ENCODE measurements at places on chromosomes 1 and 21.

- DNase-seq: no peak
Observed at GRCh38 chr1:37994886-37995566, 5.2 kb upstream of the SF3A3 start.

GRCh38 chr1:17880449-17880848 lies 125.3 kb downstream of the ACTL8 start:
- DNase-seq: no peak

DNA sequence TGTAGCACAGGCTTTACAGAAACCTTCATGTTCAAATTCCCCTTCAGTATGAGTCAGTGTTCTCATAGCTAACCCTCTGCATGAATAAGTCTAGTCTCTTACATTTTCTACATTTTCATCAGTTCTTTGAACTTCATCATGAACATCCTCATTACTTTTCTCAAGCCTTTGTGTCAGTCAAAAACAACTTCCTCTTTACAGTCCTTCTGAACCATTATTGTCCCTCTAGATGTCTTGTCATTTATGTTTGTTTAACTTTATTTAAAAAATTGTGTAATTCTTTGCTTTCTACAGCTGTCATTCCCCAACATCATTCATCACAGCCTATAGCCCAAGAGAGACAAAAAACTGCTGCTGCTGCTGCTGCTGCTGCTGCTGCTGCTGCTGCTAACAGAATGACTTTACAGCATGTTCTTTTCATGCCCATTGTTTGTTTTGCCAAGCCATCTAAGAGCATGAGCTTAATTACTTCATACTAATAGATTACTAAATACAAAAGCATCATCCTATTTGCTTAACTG lies 133.1 kb downstream of the LRRC40 start:
- DNase-seq: no peak

DNA sequence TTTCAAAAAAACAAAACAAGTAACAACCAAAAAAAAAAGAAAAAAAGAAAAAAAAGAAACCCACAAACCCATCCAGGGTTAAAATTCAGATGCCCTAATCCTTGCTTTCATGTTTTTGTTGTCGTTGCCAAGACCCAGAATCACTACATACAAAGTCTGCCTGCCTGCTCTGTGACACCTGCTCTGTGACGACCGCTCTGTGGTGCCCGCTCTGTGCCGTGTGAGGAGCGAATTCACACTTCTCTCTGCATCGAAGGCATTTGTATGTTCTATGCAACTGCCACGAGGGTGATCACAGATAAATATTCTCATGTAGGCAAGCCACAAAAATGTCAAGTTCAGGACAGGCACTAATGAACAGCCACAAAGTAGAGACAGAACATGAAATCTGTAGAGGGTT lies 178.6 kb downstream of the SLC45A1 start:
- no peak for DNase-seq

DNA sequence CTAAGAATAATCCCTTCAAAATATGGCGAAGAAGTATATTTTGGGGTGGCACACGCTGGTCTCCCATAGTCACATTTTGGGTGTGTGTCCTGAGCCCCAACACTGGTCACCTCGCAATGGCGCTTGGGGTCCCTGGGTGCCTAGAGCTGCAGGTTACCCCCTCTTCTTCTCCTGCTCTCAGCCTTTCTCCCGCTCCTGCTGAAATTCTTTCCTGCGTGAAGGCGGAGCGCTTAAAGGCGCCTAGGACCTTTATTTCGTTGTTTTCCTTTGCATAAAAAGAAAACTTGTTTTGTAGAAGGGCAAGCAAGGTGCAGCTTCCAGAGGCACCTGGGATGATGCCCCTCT lies 339 bp upstream of the PIK3CD start:
- DNase-seq: no peak

GRCh38 chr1:183195142-183195574 lies 9.1 kb downstream of the LAMC2 start:
- DNase-seq: no peak

GRCh38 chr1:160376525-160377131 lies 9.8 kb downstream of the NHLH1 start:
- DNase-seq: no peak

- no peak for DNase-seq
Observed at GRCh38 chr1:232486006-232486405, 143.9 kb downstream of the SIPA1L2 start.

GRCh38 chr1:3470650-3471355 lies 16.3 kb downstream of the ARHGEF16 start:
- DNase-seq: no peak

DNA sequence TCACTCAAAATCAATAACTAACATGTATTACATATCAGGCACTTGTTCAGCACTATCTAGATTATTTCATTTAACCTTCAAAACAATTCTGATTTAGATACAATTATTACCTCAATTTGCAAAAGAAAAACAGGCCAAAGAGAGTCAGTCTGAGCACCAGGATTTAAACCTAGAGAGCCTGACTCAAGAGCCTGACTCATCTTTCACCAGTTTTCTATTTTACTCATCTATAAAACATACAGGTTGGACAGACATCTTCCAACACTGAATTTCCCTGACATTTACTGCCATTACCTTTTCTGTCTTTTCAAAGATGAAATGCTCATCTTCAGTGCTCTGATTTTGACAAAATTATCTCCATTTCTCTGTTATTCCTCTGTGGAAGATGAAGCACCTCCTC lies 116.5 kb downstream of the MRPL39 start:
- no peak for DNase-seq

DNA sequence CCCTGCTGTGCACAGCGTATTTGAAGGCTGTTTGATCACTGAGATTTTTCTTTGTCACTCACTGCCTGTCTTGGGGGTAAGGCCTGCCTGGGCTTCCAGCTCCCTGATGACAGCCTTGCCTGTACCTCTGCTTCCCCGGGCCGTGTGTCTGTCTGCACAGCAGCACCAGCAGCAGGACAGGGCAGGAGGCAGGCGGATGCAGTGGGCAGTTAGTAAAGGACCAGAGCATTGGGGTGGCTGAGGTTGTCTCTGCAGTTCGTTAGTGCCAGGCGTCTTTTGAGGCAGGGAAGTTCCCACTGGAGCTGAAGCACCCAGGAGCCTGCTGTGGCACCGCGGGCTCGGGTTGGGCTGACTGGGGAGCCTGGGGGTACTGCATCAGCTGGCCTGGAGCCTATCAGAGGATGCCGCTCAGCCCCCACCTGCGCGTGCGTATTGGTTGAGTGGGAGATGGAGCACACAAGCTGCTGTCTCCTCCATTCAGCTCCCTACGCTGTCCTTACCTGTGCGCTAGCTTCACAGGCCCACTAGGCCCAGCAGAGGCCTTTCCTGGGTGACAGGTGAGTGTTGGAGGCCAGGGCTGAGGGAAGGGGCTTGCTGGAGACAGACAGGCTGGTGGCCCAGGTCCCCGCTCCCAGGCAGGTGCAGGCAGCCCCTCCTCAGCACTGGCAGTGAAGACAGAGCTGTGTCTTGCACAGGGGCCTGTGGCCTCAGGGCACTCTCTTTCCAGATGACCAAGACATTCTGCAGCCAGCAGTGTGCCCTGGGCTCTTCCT lies 28.2 kb downstream of the SNAP47 start:
- DNase-seq: no peak

GRCh38 chr1:201295861-201296260 lies 12.6 kb downstream of the PKP1 start:
- no peak for DNase-seq

DNA sequence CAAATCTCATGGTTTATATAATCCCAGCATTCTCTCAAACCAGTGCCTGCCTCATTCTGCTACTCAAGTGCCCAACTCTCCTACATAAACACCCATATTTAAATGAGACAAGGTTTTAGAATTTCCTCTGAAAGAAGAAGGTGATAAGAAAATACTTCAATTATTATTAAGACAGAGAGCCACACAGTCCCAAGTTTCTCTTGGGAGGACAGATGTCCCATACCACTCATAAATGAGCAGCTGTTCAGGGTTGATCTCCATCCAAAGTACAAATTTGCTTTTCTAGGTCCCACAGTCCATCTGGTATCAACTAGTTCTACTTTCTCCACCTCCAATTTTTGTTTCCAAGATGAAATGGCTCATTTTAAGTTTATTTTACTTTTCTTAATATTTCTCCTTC lies 11.3 kb downstream of the DCAF8 start:
- DNase-seq: no peak

- no peak for DNase-seq
Observed at GRCh38 chr1:30447701-30448100, 275.7 kb downstream of the MATN1 start.

- DNase-seq: no peak
Observed at GRCh38 chr1:117363571-117364048, 3.6 kb upstream of the MAN1A2 start.

DNA sequence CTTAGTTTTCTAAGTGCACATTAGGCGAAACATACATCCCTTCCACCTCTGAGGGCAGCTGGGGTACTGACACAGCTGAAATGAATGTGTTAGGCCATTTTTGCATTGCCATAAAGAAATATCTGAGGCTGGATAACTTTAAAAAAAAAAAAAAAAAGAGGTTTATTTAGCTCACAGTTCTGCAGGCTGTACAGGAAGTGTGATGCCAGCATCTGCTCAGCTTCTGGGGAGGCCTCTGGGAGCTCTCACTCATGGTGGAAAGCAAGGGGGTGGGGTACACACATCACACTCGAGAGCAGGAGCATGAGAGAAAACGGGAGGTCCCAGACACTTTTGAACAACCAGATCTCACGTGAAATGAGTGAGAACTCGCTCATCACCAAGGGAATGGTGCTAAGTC lies 158.1 kb downstream of the PSMG1 start:
- DNase-seq: no peak

DNA sequence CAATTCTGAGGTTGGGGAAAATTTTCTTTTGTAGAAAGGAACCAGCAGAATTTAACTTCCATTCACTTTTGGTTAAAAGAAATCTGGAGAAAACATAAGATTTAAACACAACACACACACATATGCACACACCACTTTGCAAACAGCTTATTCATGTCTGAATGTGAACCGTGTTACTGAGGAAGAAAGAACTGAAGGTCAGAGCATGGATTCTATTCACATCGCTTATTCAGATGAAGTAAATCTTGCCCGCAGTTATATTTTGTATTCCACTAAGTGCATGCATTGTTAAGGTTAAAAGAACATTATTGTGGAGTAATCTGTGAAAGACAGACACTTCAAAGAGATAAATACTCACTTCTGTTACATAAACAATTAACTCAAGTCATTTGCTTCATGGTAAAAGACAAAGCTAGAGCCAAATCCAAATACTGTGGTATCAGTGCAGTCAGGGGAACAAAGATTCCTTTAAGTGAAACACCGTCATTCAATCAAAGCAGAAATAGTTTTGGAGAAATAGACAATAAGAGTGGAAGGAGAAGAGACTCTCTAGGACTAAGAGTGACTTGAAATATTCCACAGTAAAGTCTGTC lies 82.0 kb downstream of the LRRC53 start:
- no peak for DNase-seq

GRCh38 chr1:169049258-169049938 lies 57.1 kb upstream of the ATP1B1 start:
- no peak for DNase-seq

DNA sequence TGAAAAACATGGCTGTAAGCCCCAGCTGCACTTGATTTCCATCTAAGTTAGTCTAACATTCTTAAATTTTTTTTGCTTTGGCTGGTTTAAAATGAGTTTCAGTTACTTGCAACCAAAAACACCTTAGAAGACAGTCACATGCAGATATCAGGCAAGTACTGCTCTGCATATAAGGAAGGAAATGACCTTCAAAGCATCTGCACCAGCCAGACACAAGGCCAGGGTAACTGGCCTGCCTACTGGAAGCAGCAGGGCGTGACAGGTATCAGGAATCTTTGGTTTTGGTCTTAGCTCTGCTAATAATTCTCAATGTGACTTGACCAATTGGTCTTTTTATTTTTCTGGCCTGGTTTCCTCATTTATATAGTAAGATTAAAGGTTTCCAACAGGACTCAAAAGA lies 33.5 kb downstream of the SCYL3 start:
- no peak for DNase-seq

GRCh38 chr21:37873655-37874054 lies 42.6 kb downstream of the KCNJ6 start:
- no peak for DNase-seq

DNA sequence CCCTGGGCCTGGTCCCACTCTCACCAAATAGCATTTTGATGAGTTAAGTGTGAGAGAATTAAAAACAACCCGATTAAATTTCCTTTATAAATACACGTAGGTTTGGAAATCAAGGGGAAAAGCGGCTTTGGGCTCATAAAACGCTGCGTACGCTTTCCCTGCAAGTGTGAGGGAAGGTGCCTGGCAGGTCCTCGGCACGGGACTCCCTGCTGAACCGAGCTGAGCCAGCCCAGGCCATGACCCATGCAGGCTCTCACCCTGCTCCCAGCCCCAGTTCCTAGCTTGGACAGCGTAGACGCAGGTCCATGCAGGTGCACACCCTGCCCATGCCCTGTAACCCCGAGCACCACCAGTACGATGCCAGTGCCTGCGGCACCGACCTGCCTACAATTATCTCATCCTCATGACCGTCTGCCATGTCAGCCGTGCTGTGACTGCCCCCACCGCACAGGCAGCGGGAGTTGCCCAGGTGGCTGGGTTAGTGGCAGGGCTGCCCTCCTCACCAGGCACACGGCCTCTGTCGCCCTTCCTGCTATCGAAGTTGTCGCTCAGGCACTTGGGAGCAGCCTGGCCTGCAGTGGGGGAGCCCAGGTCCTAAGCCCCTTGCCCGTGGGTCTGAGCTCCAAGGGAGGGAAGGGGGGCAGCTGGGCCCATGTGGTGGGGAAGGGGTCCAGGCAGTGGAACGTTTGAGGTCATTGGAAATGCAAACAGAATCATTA lies 41.0 kb upstream of the ACTRT2 start:
- DNase-seq: no peak

- DNase-seq: no peak
Observed at GRCh38 chr1:233473549-233474204, 140.2 kb upstream of the KCNK1 start.

GRCh38 chr1:40034869-40035268 lies 5.7 kb upstream of the CAP1 start:
- DNase-seq: no peak

GRCh38 chr1:184399192-184399847 lies 12.5 kb downstream of the C1orf21 start:
- no peak for DNase-seq

DNA sequence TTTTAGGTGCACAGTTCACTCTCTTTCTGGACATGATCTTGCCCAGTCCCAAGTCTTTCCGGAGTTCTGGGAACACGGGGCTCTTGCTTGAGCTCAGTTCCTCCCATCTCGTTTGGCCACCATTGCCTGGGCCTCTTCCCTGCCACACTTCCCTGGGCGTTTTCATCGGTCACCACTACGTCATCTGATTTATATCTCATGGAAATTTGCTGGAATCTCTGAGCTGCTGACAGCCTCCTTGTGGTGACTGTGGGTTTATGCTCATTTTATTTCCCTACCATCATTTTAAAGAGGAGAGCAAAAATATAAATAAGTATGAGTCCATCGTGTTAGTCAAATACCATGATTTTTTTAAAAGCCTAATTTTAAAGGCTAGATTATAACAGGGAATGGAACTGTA lies 449.1 kb upstream of the KAZN start:
- no peak for DNase-seq

GRCh38 chr1:53292690-53293089 lies 35.2 kb downstream of the LRP8 start:
- DNase-seq: no peak

- DNase-seq: no peak
Observed at GRCh38 chr1:65265651-65266351, 43.5 kb upstream of the DNAJC6 start.

GRCh38 chr1:63524201-63524600 lies 876 bp downstream of the EFCAB7 start:
- no peak for DNase-seq

GRCh38 chr1:1672181-1672965 lies 13.6 kb upstream of the CDK11B start:
- no peak for DNase-seq

- DNase-seq: no peak
Observed at GRCh38 chr1:26789931-26790330, 2.2 kb downstream of the PIGV start.

- DNase-seq: no peak
Observed at GRCh38 chr1:45850017-45850416, 46.6 kb downstream of the MAST2 start.
